Hepatic stellate cell (primary cell): ENCODE measurements at places on chromosomes 4 and X.

- DNase-seq = no peak
Measured at GRCh38 chr4:166064721-166065120, 191.7 kb downstream of the TLL1 start.

DNA sequence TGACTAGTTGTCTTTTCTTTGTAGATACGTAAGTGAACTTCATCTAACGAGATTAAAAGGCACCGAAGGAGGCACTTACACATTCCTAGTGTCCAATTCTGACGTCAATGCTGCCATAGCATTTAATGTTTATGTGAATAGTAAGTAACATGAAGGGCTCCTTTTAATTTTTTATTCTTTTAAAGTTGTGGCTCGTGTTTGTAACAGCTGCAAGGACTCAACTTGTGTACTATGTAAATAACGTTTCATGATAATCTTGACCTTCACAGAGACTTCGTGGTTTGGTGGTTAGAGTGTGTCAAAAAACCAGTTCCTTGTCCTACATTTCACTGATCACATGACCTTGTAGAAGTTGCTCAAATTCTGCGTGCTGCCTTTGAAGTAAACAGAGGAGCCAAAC, 51.6 kb downstream of the KIT start:
- no peak for DNase-seq

GRCh38 chrX:45850775-45851433, 650.2 kb upstream of the DIPK2B start:
- DNase-seq = peak; percentile 17

DNA sequence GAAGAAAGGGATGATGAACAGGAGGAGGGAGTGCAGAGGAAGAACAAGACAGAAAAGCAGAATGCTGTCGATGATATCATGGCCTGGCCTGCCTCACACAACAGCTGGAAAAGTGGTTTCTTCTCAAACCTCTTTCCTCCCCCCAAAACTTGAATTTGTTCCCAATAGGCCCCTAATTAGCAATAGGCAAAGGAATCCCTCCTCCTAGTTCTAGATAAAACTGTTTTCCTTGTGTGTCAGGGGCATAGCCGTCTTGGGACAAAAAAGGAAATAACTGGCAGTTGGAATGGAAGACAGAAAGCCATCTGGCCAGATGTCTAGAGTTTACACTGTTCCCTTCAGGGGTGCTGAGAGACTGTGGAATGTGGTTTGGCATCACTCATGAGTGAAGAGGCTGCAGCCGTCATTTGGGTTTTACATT, 177.8 kb upstream of the C1QTNF7 start:
- peak; percentile 12 for DNase-seq

GRCh38 chr4:140710908-140711622, 45.1 kb downstream of the TBC1D9 start:
- DNase-seq = no peak

DNA sequence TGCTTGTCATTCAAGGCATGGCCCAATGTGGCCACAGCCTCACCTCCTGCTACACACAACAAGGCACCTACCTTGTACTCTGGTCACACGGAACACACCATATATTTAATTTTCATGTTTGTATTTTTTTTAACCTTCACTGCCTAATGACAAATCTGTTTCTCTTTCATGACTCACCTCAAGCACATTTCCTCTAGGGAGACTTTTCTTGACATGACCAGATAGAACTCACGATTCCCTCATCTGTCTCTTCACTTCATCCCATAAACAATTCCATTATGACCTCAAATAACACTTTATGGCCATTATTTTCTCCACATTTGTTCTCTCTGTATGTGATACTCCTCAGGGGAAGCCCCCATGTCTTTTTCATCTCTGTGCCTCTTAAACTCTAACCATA, 11.1 kb downstream of the DRP2 start:
- no peak for DNase-seq

DNA sequence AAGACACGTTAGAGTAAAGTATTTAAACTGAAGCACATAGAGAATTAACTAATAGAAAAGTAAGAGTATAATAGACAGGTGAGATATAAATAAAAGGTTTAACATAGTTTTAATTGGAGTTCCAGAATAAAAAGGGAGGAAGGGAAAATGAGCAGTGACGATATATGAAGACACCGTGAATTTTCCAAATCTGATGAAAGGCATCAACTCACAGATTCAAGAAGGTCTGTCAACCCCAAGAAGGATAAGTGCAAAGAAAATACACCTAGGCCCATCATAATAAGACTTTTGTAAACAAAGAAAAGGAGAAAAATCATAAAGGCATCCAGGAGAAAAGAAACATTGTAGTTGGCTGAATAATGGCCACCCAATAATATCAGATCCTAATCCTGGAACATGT, 43.9 kb upstream of the RAP2C start:
- no peak for DNase-seq

GRCh38 chr4:69239557-69240168, 25.1 kb upstream of the UGT2B11 start:
- no peak for DNase-seq

DNA sequence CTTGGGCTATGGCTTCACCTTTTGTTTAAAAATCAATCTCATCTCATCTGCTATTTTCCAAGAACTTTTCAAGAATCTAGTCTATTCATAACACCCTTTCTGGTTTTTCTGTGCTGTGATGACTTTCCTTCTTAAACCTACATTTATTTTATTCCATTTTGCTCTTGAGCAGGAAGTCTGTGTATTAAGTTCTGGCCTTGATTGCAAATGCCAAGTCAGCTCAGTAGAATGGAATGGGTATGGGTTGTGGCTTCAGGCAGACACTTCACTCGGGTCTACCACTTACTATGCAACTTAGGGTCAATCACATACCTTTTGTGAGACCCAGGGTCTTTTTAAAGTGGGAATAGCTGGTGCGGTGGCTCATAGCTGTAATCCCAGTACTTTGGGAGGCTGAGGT, 522.3 kb downstream of the TRIML1 start:
- no peak for DNase-seq

- no peak for DNase-seq
Measured at GRCh38 chrX:13383907-13384306, 64.1 kb upstream of the ATXN3L start.

- DNase-seq = no peak
Measured at GRCh38 chrX:68833448-68833805, 4.6 kb downstream of the EFNB1 start.
